ENCODE measurements at places on chromosomes 12 and 14.
A peak's percentile ranks its signal among the peaks of the same experiment; 100 is the strongest.

- H3K27ac ChIP-seq: no peak overlapping the region
- peaks cover 23% of the 10 kb centered on the region for H3K4me1 ChIP-seq
- no peak for DNase-seq
- no peaks in the 10 kb centered on the region for H3K27me3 ChIP-seq
- peaks cover 42% of the 10 kb centered on the region for H3K36me3 ChIP-seq
Observed at GRCh38 chr14:105388110-105388951, 10.0 kb upstream of the TEX22 start.

DNA sequence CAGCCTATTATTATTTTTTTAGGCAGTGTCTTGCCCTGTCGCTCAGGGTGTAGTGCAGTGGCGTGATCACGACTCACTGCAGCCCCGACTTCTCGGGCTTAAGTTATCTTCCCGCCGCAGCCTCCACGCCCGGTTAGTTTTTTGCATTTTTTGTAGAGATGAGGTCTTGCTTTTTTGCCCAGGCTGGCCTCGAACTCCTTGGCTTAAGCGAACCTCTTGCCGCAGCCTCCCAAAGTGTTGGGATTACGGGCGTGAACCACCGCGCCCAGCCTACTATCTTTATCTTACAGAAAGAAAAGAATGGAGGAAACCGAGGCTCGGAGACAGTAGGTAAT lies 507 bp upstream of the PTPN11 start:
- no peak for DNase-seq
- H3K4me1 ChIP-seq: peaks cover 27% of the 10 kb centered on the region
- no peaks in the 10 kb centered on the region for H3K27me3 ChIP-seq
- peak overlapping the region; percentile 93 for H3K27ac ChIP-seq
- peak overlapping the region; percentile 99 for H3K4me3 ChIP-seq
- H3K36me3 ChIP-seq: no peaks in the 10 kb centered on the region

- no peaks in the 10 kb centered on the region for H3K4me1 ChIP-seq
- peaks cover 45% of the 10 kb centered on the region for H3K27me3 ChIP-seq
- no peak for DNase-seq
- H3K4me3 ChIP-seq: no peak overlapping the region
- no peaks in the 10 kb centered on the region for H3K36me3 ChIP-seq
Observed at GRCh38 chr12:1517734-1518525, 76.5 kb downstream of the FBXL14 start.

DNA sequence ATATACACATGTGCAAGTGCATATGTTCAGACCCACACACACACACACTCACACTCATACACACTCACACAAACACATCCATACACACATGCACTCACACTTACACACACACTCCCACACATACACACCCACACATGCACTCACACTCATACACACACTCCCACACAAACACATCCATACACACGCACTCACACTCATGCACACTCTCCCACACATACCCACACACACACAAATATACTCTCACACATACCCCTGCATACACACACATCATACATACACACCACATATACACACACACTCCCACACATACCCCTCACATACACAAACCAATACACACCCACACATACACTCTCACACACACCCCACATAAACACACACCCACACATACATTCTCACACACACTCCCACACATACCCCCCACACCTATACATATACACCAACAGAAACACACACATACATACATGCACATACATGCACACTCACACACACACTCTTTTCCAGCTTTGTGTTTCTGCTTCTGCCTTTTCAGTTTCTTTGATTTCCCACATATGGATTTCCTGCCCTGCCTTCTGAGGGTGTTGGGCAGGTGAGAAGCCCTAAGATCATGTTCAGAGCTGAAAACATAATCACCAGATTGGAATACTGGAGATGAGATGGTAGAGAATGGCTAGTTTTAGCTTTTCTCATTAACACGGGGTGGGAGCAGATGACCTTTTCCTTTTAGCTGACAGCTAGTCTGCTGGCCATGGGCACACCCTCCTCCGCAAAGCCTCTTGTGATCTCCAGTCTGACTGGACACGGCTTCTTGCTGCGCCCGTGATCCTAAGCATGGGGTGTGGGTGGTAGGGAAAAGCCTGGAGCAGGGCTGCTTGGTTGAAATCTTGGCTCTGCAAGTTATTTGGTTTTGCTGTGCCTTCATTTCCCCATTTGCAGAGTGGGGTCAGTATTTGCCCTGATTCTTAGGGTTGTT lies 214.0 kb downstream of the CHST11 start:
- H3K4me3 ChIP-seq: no peak overlapping the region
- H3K27ac ChIP-seq: peak overlapping the region; percentile 72
- no peaks in the 10 kb centered on the region for H3K27me3 ChIP-seq
- H3K36me3 ChIP-seq: peaks cover 39% of the 10 kb centered on the region
- DNase-seq: peak; percentile 58

- H3K27me3 ChIP-seq: no peaks in the 10 kb centered on the region
- H3K4me3 ChIP-seq: no peak overlapping the region
- no peaks in the 10 kb centered on the region for H3K4me1 ChIP-seq
- no peaks in the 10 kb centered on the region for H3K36me3 ChIP-seq
- H3K27ac ChIP-seq: no peak overlapping the region
Observed at GRCh38 chr12:58711974-58712373, 208.3 kb downstream of the LRIG3 start.

DNA sequence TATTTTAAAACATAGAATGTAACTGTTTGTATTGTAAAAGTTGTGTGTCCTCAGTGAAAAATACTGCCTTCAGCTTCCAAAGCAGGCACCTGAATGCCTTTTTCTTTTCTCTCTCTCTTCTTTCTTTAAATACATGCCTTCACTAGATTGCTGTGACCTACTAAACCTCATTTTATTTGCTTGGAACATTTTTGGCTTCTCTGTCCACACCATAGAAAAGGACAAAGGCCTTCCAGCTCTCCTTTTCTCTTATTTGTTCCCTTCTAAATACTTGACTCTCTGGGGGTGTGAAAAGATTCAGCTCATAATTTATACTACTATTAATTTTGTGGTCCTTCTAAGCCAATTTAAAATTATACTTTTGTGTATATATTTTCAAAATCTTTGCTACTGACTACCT lies 38.4 kb downstream of the PPM1A start:
- H3K27me3 ChIP-seq: no peaks in the 10 kb centered on the region
- no peak for DNase-seq
- H3K4me1 ChIP-seq: no peaks in the 10 kb centered on the region
- peaks cover 14% of the 10 kb centered on the region for H3K36me3 ChIP-seq
- no peak overlapping the region for H3K4me3 ChIP-seq

- no peak for DNase-seq
- no peaks in the 10 kb centered on the region for H3K4me1 ChIP-seq
- H3K27me3 ChIP-seq: peaks cover 40% of the 10 kb centered on the region
- no peaks in the 10 kb centered on the region for H3K36me3 ChIP-seq
Observed at GRCh38 chr12:109735825-109736551, 22.4 kb downstream of the FAM222A start.

- no peak for DNase-seq
- H3K4me3 ChIP-seq: no peak overlapping the region
- H3K36me3 ChIP-seq: no peaks in the 10 kb centered on the region
- H3K27ac ChIP-seq: no peak overlapping the region
Observed at GRCh38 chr12:68285541-68285940, 32.1 kb upstream of the IL22 start.

DNA sequence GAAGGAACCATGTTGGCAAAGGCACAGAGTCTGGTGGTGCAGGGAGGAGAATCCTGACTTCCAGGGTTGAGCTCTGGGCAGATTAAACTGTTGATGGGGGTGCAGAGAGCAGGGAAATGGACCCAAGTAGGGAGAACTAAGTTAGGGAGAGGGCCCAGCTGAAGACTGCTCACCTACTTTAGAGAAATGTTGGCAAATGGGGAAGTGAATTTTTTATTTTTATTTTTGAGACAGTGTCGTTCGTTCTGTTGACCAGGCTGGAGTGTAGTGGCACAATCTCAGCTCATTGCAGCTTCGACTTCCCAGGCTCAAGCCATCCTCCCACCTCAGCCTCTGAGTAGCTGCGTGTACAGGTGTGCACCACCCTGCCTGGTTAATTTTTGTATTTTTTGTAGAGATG lies 32.1 kb upstream of the TUBA1A start:
- H3K4me1 ChIP-seq: peaks cover 38% of the 10 kb centered on the region
- H3K27me3 ChIP-seq: no peaks in the 10 kb centered on the region
- no peak overlapping the region for H3K4me3 ChIP-seq

- peak; percentile 86 for DNase-seq
- peaks cover 32% of the 10 kb centered on the region for H3K4me1 ChIP-seq
- H3K36me3 ChIP-seq: peaks cover 33% of the 10 kb centered on the region
Observed at GRCh38 chr12:120725659-120726509, at the start of gene ACADS. TSS of gene ACADS (plus strand) at chr12:120725826. CDS start at chr12:120725886, 60 bp downstream.

DNA sequence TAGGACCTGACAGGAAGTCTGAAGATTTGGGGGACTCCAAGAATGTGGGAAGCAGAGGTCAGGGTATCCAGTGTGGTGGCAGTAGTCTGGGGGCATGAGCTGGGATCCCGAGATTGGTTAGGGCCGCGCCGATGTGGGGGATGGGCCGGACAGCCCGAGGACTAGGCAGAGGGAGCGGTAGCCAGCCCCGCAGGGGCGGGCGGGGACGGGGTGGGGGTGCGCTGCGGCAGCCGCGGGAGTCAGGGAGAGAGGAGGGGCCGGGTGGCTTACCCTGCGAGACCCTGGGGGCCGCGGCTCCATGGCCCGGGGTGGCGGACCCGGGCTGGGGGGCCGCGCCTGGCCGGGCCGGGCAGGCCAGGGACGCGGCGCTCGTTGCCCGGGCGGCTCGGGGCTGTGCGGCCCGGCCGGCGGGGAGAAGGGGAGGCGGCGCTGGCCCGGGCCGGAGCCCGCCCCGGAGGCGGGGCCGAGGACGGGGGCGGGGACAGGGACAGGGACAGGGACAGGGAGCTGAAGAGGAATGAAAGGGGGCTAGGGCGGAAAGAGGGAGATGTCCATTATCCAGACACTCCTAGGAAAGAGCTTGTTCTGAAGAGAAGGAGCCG lies 5.6 kb downstream of the ZNF385A start:
- peaks cover 7% of the 10 kb centered on the region for H3K4me1 ChIP-seq
- no peak overlapping the region for H3K4me3 ChIP-seq
- no peak overlapping the region for H3K27ac ChIP-seq
- no peaks in the 10 kb centered on the region for H3K27me3 ChIP-seq
- peaks cover 13% of the 10 kb centered on the region for H3K36me3 ChIP-seq

DNA sequence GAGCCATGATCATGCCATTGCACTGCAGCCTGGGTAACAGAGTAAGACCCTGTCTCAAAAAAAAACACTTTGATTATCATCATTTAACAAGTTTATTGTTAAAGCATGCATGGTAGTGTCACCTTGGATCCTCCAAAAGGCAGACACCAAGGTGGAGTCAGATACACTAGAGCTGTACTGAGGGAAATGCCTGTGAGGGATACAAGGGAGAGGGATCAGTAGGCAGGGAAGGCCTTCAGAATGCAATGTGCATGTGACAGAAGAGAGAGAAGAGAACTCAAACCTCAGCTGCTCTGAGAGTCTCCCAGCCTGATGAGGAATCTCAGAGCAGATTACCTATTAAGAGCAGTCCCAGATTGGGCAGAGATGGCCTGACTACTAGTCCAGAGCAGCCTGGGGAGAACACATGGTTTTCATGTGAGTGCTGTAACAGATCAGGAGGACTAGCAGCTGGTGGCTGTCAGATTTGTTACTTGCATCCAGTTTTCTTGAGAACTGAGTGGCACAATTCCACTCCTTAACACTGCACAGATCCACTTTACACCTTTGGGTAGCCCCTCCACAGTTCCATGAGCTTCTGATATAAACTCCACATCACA lies 38.0 kb upstream of the A2ML1 start:
- no peak overlapping the region for H3K4me3 ChIP-seq
- H3K27ac ChIP-seq: no peak overlapping the region
- no peak for DNase-seq
- peaks cover 8% of the 10 kb centered on the region for H3K36me3 ChIP-seq
- no peaks in the 10 kb centered on the region for H3K4me1 ChIP-seq

GRCh38 chr12:85632390-85632789 lies 203.8 kb downstream of the RASSF9 start:
- H3K4me1 ChIP-seq: no peaks in the 10 kb centered on the region
- no peak overlapping the region for H3K27ac ChIP-seq
- no peaks in the 10 kb centered on the region for H3K36me3 ChIP-seq
- peak; percentile 68 for DNase-seq
- no peaks in the 10 kb centered on the region for H3K27me3 ChIP-seq

GRCh38 chr14:75306927-75307699 lies 28.5 kb downstream of the FOS start:
- no peaks in the 10 kb centered on the region for H3K4me1 ChIP-seq
- H3K27me3 ChIP-seq: no peaks in the 10 kb centered on the region
- DNase-seq: peak; percentile 61

DNA sequence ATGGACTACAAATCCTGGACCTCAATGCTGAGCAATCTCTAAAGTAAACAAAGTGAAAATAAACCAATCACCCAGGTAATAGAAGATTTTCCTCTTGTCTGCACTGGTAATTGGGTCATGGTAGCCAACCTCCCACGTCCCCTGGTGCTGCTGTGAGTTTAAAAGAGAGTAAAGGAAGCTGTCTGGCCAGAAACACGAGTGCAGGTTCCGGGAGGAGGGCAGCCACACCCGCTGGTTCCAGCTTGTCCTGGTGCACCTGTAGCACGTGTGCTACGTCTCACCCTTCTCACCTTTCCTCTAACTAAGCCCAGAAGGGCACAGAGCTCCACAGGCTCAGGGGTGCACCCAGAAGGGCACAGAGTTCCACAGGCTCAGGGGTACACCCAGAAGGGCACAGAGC lies 5.4 kb downstream of the CRACR2A start:
- no peak overlapping the region for H3K4me3 ChIP-seq
- peaks cover 11% of the 10 kb centered on the region for H3K4me1 ChIP-seq
- H3K36me3 ChIP-seq: peaks cover 33% of the 10 kb centered on the region

- no peak overlapping the region for H3K27ac ChIP-seq
- peaks cover 2% of the 10 kb centered on the region for H3K36me3 ChIP-seq
- H3K4me3 ChIP-seq: no peak overlapping the region
- H3K27me3 ChIP-seq: no peaks in the 10 kb centered on the region
- no peak for DNase-seq
Observed at GRCh38 chr12:19177754-19178153, 48.2 kb downstream of the PLEKHA5 start.

DNA sequence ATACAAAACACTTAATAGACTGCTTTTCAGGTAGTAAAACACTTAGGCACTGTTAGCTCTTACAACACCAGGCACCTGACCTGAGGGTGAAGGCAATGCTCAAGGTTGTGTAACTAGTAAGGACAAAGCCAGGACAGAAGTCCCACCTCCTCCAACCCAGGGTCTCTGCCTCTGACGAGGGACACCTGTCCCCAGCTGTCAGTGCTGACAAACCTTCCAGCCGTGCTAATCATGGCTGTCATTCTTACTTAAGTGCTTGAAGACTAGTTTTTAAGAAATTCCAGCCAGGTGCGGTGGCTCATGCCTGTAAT lies 62.5 kb upstream of the MAX start:
- DNase-seq: no peak
- no peaks in the 10 kb centered on the region for H3K27me3 ChIP-seq
- H3K4me3 ChIP-seq: no peak overlapping the region
- H3K36me3 ChIP-seq: no peaks in the 10 kb centered on the region
